Stimulated activated CD8-positive, alpha-beta memory T cell treated with anti-CD3 and anti-CD28 coated beads, Interleukin-2, amount 100 ng/mL, for 1 hour (primary cell): ENCODE measurements at places on chromosomes 6 and 20.

DNA sequence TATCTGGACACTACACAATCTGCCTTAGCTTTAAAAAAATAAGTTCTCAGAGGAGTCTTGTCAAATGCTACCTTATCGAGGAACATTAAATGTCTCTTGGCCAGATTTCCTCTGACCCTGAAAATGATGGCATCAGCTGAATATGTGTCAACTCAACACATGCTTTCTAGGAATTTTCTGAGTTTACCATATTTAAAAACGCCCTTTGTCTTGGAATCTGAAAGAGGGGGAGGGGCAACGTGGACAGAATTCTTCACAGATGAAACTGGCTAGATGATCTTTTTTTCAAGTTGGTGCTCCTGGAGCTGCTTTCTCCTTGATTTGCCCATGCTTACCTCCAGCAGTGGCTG lies 5.1 kb downstream of the SOX4 start:
- DNase-seq: no peak

DNA sequence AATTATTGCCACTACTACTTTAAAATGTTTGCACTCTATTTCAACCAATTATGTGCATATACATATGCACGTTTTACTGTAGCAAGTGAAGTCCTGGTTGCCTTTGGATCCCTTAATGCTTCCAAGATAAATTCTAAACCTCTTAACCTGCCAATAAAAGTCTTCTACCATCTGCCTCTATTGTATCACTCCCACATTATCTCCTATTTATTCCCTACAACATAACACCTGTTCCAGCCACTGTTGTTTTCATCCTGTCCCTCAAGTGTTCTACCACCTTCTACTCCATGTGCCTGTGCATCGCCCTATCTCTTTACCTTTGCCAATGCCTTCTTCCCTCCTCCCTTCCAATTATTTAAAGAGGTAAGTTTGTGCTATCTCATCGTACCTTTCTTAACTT lies 499.0 kb upstream of the RNF217 start:
- no peak for DNase-seq

DNA sequence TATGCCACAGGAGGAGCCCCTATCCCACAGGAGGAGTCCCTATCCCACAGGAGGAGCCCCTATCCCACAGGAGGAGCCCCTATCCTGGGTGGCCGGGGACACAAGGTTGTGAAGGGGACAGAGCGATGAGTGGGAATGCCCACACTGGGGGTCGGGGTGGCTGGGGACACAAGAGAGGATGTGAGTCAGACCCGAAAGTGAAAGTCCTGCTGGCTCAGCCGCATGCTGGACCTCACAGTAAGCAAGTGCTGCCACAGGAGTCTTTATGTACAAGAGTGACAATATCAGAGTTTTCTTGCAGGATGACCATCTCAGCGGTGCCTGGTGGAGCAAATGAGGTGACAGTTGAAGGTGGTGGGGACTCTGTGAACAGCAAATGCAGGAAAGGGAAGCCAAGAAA lies 93.7 kb downstream of the PSMB1 start:
- peak; percentile 20 for DNase-seq

DNA sequence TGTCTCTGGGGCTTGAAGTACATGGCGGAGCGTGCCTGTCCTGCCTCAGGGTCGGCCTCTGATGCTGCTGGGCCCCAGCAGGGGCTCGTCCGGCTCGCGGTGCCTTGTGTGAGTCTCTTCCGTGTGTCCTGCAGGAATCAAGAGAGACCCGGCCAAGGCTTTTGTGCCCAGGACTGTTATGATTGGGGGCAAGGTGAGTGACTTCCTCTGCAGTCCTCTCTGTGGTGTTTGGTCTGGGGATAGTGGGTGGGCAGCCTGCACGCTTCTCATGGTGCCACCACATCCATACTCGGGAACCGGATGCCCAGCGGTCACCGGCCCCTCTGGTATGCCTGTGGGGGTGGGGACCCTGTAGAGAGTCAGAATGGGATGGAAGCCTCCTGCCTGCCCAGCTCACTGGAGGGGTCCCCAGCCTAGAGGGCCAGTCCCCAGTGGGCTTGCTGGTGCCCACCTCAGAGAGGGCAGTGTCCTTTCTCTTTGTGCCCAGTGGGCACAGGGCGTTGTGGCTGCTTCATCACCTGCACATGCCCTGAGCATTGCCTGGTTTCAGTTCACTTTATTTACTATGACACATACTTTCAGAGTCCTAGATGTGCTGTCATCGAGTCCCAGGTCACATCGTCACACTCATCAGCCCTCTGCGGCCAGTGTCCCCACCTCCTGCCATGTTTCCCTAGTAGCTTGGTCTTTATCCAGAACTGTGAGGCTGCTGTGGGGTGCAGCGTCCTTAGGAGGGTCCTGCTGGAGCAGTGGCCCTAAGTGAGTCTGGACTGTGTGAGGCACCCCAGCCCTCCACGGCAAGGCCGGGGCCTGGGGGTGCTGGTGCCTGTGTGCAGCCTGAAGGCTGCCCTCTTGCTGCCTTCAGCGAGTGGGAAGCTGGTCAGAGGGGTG lies 40.7 kb downstream of the PYGB start:
- no peak for DNase-seq

- DNase-seq: no peak
Observed at GRCh38 chr6:55827818-55828522, 47.4 kb downstream of the BMP5 start.

DNA sequence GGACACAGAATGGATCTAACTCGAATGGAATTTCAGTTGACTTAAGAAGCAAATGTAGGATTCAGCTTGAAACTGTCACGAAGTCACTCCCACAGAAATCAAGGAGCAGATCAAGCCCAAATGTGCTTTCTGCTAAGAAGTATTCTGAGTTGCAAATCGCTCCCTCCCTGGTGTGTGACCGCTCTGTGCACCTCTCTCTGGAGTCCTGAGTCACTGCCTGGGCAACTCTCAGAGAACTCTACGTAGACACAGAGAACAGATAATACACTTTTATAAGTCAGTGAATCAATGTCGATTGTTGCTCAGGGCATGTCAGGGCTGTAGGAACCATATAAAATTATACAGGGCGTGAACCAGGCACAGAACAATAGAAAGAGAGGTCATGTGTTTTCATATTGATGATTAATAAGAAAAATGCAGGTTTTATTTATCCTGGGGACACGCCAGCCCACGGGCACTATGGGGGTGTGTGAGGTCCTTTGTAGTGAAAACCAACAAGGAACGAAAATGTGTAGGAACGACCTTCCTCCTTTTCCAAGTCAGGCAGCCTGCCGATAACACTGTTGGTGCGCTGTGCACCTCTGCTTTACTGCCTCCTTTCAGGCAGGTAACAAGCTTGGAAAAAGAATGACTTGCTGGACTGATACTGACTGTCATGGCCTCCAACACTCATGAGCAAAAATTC lies 248.1 kb upstream of the FOXQ1 start:
- DNase-seq: no peak

- DNase-seq: no peak
Observed at GRCh38 chr6:169087443-169088041, 166.1 kb downstream of the THBS2 start.

DNA sequence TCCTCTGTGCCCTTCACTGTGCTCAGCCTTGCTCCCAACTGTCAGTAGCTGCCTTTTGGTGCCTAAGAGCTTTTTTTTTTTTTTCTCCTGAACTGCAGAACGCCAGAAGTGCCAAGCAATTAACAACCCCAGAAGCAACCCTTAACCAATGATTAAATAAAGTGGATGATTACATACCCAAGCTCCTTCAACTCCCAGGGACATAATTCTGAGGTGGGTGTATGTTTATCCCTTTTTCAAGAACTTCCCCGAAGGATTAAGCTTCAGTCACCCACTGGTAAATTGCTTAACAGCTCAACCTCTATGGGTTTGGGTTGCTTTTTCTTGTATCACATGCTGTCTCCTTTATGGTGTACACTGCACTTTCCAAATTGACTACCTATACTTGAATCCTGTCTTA lies 41.1 kb downstream of the KLHL31 start:
- DNase-seq: no peak

DNA sequence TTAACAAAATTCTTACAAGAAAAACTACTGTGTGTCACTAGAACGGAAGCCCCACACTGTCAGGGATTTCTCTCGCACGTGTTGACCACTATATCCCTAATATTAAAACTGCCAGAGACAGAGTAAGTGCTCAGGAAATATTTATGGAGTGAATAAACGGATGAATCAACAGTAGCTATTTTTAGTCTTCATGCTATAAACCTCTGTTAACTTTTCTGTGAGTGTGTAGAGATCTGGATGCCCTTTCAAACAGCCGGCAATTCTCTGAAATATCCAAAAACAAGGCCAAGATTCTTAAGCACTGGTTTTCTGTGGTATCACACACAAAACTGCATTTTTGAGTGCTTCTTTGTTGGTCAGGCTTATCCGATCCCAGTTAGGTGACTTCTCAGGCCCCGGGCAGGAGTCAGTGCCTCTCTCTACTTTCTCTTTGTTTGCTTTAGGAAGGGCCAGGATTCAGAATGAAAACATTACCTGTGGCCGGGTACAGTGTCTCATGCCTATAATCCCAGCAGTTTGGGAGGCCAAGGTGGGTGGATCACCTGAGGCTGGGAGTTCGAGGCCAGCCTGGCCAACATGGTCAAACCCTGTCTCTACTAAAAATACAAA lies 15.7 kb downstream of the ATP9A start:
- no peak for DNase-seq

DNA sequence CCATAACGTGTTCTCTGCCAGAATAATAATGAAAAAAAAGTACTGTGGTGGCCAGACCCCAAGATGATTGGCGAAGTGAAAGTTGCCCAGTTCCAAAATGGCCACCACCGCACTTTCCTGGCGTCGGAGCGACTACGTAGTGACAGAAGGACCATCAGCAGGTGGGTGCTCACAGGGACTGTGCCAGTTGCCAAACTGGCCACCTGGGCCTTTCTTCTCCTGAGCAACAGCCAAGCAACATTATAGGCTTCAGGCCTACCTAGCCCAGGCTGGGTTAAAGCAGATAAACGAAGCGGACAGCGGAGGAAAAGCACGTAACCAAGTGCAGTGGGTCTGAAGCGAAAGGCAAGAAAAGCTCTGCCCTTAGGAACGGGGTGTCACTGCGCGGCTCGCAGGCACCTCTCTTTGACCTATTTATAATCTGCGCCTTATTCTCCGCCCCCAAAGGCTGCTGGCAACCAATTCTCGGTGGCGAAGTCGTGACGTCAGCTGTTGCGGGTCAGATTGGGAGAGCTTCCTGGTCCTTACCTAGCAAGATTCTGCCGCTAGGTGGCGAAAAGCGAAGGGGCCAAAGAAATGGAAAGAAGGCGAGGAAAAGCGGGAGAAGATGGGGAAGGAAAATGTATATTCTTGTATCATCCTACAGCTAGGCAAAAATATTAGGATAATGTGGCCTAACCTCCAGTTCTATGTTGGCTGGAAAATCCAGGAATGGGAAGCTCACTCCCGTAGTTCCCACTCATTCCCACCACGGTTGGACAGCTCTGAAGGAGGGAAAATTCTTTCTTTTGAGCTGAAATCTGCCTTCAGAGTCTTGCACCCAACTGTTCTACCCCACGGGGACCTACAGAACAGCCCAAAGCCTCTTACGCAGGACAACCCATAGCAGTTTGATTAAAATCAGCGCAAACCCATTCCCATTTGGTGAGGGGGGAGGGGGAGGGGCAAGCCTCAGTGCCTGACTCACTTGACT lies 6.9 kb upstream of the MOG start:
- peak; percentile 96 for DNase-seq

GRCh38 chr6:157772820-157773219 lies 50.2 kb upstream of the SNX9 start:
- DNase-seq: no peak

- DNase-seq: no peak
Observed at GRCh38 chr6:40986364-40986763, 52.7 kb downstream of the UNC5CL start.

DNA sequence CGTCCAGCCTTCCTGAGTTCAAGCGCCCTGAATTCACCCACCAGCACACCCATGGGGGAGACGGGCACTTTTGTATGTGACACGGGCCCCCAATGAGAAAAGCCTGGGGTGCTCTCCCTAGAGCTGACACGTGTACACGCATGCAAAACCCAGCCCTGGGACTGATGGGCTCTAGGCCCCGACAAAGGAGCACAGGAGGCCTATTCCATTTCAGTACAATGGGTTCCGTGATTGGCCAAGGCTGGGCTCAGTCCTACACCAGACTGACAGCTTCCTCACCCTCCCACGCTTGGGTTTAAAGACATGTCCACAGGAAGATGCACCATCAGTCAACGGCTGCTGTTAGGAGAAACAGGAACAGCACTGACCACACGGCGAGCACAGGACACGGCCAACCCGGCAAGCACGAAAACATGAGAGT lies 8.8 kb downstream of the ZBTB46 start:
- no peak for DNase-seq

- DNase-seq: no peak
Observed at GRCh38 chr20:39756828-39757227, 794.7 kb downstream of the DHX35 start.

DNA sequence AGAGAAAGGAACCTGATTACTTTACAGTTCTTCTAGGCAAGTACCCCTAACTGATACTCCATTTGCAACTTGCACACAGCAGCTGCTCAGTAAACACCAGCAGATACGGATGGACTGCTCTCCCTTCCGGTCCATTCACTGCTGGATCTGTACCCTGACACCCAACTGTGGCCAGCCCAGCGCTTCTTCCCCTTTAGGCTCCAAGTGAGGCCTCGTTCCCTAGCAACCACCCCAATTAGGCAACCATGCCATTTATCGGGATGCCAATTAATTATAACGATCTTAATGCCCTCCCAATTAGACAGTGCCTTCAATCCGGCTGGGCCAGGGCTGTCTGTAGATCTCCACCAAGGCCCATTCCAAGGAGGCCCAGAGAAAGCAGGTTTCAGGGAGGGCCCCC lies 3.2 kb downstream of the SULF2 start:
- no peak for DNase-seq

DNA sequence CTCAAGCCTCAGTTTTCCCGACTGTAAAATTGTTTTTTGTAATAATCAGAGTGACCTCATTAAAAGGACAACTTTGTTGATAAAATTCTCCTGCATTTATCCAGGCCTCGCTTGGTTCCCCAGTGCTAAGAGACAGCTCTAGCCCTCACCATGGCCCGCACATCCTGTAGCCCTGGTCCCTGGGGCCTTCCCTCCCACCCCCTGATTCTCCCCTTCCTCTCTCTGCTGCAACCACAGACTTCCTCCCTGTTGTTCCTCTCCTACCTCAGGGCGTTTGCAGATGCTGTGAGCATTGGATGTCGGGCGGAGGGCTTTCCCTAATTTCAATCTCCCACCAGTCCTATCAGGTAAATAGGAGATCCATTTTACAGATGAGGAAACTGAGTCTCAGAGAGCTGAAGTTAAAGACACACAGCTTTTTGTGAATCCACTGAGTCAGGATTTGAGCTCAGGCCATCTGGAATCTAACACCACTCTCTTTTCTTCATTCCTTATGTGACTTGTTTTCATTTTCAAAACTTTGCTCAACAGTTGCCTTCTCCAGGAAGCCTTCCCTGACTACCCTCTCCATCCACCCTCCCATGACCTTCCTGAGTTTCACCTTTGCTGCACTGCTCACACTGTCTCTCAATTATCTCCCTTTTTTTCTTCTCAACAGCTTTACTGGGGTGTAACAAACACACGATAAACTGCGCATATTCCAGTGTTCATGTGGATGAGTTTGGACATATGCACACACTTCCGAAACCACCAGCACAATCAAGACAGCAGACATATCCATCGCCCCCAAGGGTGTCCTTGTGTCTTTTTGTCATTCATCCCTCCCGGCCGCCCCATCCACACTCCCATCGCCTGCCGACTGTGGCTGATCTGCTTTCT lies 107.1 kb downstream of the CEBPB start:
- DNase-seq: no peak
